ENCODE measurements at places on chromosomes 16 and 17. TPM values are rescaled to one million over a fixed set of nuclear protein-coding genes. Genes with fewer than 3 reads are reported as not detected.

DNA sequence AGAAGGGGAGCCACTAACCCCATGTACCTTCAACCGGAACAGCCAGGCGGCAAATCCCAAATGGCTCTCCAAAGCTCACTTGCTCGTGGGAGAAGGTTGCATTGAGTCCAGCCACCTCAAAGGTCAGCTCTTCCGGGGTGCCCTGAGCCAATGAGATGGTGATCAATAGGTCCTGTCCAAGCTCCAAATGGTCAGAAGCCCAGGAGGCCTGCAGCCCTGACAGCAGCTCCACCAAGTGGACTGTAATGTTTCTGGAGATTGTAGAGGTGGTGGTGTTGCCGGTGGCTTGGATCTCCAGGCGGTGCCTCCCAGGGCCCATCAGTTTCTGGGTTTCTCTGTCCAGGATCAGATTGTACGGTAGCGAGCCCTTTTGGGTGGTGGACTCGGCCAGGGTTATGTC is 39.9 kb upstream of the BCO1 start:
- no peak overlapping the region for H3K27ac ChIP-seq
- H3K27me3 ChIP-seq = no peaks in the 10 kb centered on the region
- no peak overlapping the region for H3K4me3 ChIP-seq
- no peaks in the 10 kb centered on the region for H3K36me3 ChIP-seq
- DNase-seq = no peak

- no peaks in the 10 kb centered on the region for H3K4me1 ChIP-seq
- H3K27ac ChIP-seq = no peak overlapping the region
- H3K27me3 ChIP-seq = no peaks in the 10 kb centered on the region
- no peak for DNase-seq
- H3K4me3 ChIP-seq = no peak overlapping the region
Observed at GRCh38 chr16:48895142-48895541, 285.2 kb upstream of the N4BP1 start.

Gene SOX9
- total RNA-seq = not detected

DNA sequence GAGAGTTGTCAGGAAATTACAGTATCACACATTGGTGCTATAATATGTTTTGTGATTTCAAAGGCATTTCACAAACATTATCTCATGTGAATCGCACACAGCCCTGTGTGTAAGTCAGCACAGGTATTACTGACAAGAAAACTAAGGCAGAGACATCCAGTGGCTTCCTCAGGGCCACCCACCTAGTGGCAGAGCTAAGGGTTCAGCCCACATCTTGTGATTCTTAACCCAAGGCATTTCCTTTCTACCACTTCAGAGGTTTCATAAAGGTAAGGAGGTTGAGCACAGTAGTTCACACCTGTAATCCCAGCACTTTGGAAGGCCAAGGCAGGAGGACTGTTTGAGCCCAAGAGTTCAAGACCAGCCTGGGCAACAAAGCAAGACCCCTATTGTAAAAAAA is 58.2 kb downstream of the STX8 start:
- peaks cover 13% of the 10 kb centered on the region for H3K4me1 ChIP-seq
- peaks cover 2% of the 10 kb centered on the region for H3K36me3 ChIP-seq
- no peaks in the 10 kb centered on the region for H3K27me3 ChIP-seq
- no peak overlapping the region for H3K27ac ChIP-seq

- H3K27me3 ChIP-seq = peaks cover 8% of the 10 kb centered on the region
- peaks cover 8% of the 10 kb centered on the region for H3K36me3 ChIP-seq
- peak within 1 kb of the TSS; percentile 90 for H3K4me3 ChIP-seq
Observed at GRCh38 chr17:17476865-17477467, at the start of gene MED9. Gene MED9 (plus strand): TSS chr17:17477000. CDS start chr17:17477042, 42 bp downstream.

DNA sequence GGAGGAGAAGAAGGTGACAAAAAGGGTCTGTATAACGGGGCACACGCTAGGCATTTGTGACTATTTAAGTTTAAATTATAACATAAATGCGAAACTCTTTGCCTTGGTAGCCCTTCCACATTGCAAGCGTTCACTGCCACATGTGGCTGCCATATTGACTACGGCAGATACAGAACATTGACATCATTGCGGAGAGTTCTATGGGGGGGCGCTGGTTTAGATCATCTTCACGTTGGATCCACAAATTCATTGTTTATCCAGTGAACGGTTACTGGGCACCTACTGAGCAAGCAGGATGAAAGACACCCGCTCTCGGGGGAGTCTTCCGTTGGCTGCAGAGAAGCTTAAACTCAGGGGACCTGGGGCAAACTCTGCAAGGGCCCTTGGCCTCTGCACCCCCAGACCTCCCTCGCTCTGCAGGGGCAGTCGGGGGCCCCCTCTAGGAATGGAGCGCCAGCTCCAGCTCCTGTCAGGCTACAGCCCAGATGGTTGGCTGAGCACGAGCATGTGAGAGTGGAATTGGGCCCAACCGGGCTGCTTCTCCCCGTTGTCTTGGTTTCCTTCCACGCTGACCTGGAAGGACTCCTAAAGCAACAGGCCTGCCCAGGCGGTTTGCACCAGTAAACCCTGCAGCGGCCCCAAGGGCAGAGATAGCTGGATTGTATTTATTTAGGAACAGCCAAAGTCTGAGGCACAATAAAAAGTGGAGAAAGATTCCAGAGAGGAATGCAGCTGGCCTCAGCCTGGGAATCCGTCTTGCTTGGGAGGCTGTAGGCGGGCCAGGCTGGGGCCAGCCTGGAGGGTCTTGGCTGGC is 172.2 kb downstream of the SEC14L1 start:
- no peak overlapping the region for H3K4me3 ChIP-seq
- no peaks in the 10 kb centered on the region for H3K4me1 ChIP-seq
- no peaks in the 10 kb centered on the region for H3K27me3 ChIP-seq
- DNase-seq = no peak

DNA sequence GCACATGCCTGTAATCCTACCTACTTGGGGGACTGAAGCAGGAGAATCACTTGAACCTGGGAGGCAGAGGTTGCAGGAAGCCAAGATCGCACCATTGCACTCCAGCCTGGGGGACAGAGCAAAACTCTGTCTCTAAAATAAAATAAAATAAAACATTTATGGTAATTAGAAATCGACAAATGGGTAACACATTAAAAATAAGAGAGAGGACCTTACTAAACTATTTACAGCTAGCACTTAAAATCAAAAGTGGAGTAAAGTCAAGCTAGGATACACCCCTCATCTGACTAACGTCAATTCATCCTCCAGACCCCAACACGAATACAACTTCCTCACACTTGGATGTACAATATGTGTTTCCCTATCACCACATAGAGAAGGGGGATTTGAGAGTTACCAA is 27.8 kb upstream of the RHOT1 start:
- no peak for DNase-seq
- H3K27ac ChIP-seq = no peak overlapping the region
- no peaks in the 10 kb centered on the region for H3K36me3 ChIP-seq
- peaks cover 1% of the 10 kb centered on the region for H3K4me1 ChIP-seq
- no peak overlapping the region for H3K4me3 ChIP-seq
- H3K27me3 ChIP-seq = peaks cover 6% of the 10 kb centered on the region

- no peak for DNase-seq
- no peak overlapping the region for H3K27ac ChIP-seq
- H3K27me3 ChIP-seq = no peaks in the 10 kb centered on the region
Observed at GRCh38 chr17:60224064-60224463, 74.3 kb downstream of the CA4 start.

Gene TPPP3
- not detected for total RNA-seq

GRCh38 chr17:55402374-55402773 is 19.3 kb downstream of the MMD start:
- H3K4me1 ChIP-seq = no peaks in the 10 kb centered on the region
- no peaks in the 10 kb centered on the region for H3K27me3 ChIP-seq
- H3K36me3 ChIP-seq = peaks cover 61% of the 10 kb centered on the region
- no peak overlapping the region for H3K27ac ChIP-seq

Data from activated T-helper 2 cell treated with anti-CD3 and anti-CD28 coated beads, Interferon-gamma antibody, Interleukin-2, Interleukin-4, amounts not matched to agents 10 μg/mL and 5 μg/mL and 100 μg/mL, durations not matched to agents 14 hours and 24 hours and 36 hours (primary cell).